Naive B cell (primary cell): ENCODE measurements at places on chromosomes 7 and 10. TPM values are rescaled to one million over a fixed set of nuclear protein-coding genes. Genes with fewer than 3 reads are reported as not detected.

- no peaks in the 10 kb centered on the region for H3K4me1 ChIP-seq
- H3K27me3 ChIP-seq, result peaks cover 8% of the 10 kb centered on the region
- no peaks in the 10 kb centered on the region for H3K36me3 ChIP-seq
- no peak overlapping the region for H3K27ac ChIP-seq
Observed at GRCh38 chr10:84783386-84783785, 455.0 kb downstream of the CCSER2 start.

DNA sequence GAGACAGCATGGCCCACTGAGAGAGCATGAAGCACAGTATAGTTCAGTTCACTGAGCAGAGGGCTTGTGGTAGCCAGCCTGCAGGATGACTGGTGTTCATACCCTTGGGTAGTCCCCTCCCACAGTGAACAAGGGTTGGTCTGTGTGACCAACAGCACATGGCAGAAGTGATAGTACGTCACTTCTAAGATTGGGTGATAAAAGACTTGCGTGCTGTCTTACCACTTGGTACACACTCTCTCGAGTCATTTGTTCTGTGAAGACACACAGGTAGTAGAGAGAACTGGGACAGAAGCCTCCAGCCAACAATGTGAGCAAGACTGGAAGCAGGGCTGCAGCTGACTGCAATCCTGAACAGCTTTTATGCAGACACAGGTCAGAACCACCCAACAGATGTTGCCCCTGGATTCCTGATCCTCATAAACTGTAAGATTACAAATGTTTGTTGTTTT lies 14.6 kb downstream of the EPC1 start:
- peak; percentile 50 for DNase-seq
- H3K4me3 ChIP-seq, result peak overlapping the region; percentile 38
- peaks cover 93% of the 10 kb centered on the region for H3K4me1 ChIP-seq

GRCh38 chr7:108086546-108086945 lies 43.6 kb downstream of the LAMB4 start:
- no peak overlapping the region for H3K27ac ChIP-seq
- DNase-seq, result no peak
- peaks cover 2% of the 10 kb centered on the region for H3K36me3 ChIP-seq
- H3K27me3 ChIP-seq, result peaks cover 10% of the 10 kb centered on the region
- no peak overlapping the region for H3K4me3 ChIP-seq
- H3K4me1 ChIP-seq, result no peaks in the 10 kb centered on the region

- no peak overlapping the region for H3K4me3 ChIP-seq
- no peaks in the 10 kb centered on the region for H3K27me3 ChIP-seq
- DNase-seq, result no peak
- H3K27ac ChIP-seq, result no peak overlapping the region
- no peaks in the 10 kb centered on the region for H3K36me3 ChIP-seq
Observed at GRCh38 chr7:81236560-81236959, 317.7 kb upstream of the SEMA3C start.

GRCh38 chr10:124898471-124898870 lies 43.5 kb upstream of the ZRANB1 start:
- peaks cover 13% of the 10 kb centered on the region for H3K27me3 ChIP-seq
- no peak overlapping the region for H3K4me3 ChIP-seq
- no peak overlapping the region for H3K27ac ChIP-seq
- no peaks in the 10 kb centered on the region for H3K36me3 ChIP-seq
- DNase-seq, result no peak

The NUTM2E gene
- not detected for polyA plus RNA-seq

The CAV2 gene
- not detected for polyA plus RNA-seq

DNA sequence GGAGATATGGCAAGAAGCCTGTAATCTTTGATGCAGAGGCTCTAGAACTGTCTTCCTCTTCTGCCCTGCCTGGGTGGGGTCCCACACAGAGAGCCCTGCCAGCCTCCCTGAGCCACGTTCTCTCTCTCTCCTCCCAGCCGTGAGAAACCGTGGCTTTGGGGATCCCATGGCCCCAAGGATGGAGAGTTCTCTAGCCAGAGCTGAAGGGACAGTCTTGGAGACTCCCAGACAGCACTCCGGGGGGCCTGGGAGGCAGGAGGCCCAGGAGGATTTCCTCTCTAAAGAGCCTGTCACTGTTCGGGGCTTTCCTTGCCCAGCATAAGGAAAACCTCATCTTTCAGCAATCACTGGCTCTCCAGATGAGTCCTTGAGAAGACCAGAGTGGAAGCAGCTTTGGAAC lies 227.1 kb downstream of the ARHGAP12 start:
- no peaks in the 10 kb centered on the region for H3K36me3 ChIP-seq
- peak overlapping the region; percentile 39 for H3K27ac ChIP-seq
- peak overlapping the region; percentile 59 for H3K4me3 ChIP-seq
- H3K4me1 ChIP-seq, result peaks cover 70% of the 10 kb centered on the region
- no peak for DNase-seq

GRCh38 chr7:117685795-117686194 lies 187.4 kb downstream of the CTTNBP2 start:
- no peak for DNase-seq
- no peak overlapping the region for H3K4me3 ChIP-seq
- no peaks in the 10 kb centered on the region for H3K27me3 ChIP-seq
- H3K36me3 ChIP-seq, result no peaks in the 10 kb centered on the region
- no peak overlapping the region for H3K27ac ChIP-seq
- no peaks in the 10 kb centered on the region for H3K4me1 ChIP-seq

- no peaks in the 10 kb centered on the region for H3K4me1 ChIP-seq
- no peak overlapping the region for H3K4me3 ChIP-seq
- H3K27me3 ChIP-seq, result no peaks in the 10 kb centered on the region
- no peak overlapping the region for H3K27ac ChIP-seq
- H3K36me3 ChIP-seq, result no peaks in the 10 kb centered on the region
Observed at GRCh38 chr10:106947643-106948042, 216.9 kb downstream of the SORCS1 start.

DNA sequence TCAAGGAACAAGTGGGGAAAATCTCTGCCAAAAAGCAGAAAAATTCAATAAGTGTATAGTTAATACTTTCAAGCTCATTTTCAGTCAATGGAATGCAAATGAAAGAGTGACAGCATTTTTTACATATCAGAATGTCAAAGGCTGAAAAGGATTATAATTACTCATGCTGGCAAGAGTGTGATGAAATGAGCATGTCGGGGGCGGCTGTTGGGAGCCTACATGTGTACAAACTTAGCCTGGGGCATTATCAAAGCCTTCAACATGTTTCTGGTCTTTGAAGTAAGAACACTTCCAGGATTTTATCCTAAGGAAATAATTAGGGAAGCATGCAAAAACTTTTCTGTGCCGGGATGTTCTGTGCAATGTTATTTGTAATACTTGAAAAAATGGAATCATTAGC lies 221.7 kb upstream of the LYZL1 start:
- H3K27me3 ChIP-seq, result peaks cover 3% of the 10 kb centered on the region
- no peaks in the 10 kb centered on the region for H3K4me1 ChIP-seq
- DNase-seq, result no peak
- H3K4me3 ChIP-seq, result no peak overlapping the region
- H3K27ac ChIP-seq, result no peak overlapping the region

- H3K36me3 ChIP-seq, result no peaks in the 10 kb centered on the region
- H3K27ac ChIP-seq, result no peak overlapping the region
- H3K4me1 ChIP-seq, result no peaks in the 10 kb centered on the region
- no peaks in the 10 kb centered on the region for H3K27me3 ChIP-seq
- DNase-seq, result no peak
Observed at GRCh38 chr10:34231441-34232180, 583.5 kb downstream of the PARD3 start.

DNA sequence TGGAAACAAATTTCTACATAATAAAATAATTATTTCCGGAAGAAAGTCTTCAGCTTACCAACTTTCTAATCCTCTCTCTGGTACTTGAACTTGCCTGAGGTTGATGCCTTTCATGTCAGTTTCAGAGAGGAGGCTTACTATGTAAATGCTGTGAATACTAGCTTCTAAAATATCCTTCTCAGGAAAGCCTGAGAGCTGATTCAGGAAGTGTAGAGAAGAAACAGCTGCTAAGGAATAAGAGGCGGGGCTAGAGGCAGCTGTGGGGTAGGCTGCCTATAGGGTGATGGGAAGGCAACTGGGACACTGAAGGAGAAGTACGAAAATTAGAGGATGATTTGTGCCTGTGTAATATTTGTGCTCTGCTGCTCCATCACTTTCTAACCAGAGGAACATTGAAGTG lies 69.3 kb downstream of the AVL9 start:
- no peak overlapping the region for H3K4me3 ChIP-seq
- DNase-seq, result no peak
- H3K4me1 ChIP-seq, result peaks cover 12% of the 10 kb centered on the region
- no peaks in the 10 kb centered on the region for H3K27me3 ChIP-seq
- H3K36me3 ChIP-seq, result peaks cover 10% of the 10 kb centered on the region

The PPP1R9A gene
- polyA plus RNA-seq, result 1.2 TPM

DNA sequence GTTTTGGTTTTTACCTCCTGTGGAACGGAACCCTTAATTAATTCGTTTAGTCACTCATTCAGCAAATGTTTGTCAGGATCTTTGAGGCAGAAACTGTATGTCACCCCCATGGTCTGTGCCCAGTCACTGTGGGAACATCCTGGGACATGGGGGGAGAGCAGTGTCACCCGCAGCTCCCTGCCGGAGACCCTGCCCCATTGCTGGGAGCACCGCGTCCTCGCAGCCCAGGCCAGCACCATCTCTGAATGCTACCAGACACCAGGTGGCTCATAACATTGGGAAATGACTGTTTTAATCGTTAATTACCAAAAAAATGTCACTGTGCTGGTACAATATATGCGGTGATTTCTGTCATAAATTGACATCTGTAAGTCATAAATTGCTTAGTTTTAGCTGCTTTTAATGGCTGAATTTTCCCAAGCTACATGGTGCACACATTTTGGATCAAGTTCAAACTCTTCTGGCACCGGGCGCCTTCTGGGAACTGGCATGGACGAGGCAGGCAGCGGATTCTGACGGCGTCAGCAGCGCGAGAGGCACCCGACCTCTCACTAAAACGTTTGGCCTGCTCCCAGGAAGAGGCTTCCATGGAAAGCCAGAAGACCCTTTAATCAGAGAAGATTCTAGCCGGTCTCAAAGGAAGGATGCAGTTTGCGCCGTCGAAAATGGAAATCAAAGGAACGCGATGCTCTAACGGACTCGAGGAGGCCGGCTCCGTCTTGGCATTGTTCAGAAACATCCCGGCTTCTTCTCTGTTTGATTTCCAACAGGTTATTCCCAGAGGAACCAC lies 184.2 kb downstream of the ADARB2 start:
- no peak overlapping the region for H3K4me3 ChIP-seq
- H3K27ac ChIP-seq, result peak overlapping the region; percentile 38
- H3K4me1 ChIP-seq, result peaks cover 12% of the 10 kb centered on the region
- no peak for DNase-seq
- H3K36me3 ChIP-seq, result peaks cover 7% of the 10 kb centered on the region
- H3K27me3 ChIP-seq, result peaks cover 21% of the 10 kb centered on the region

The PKD2L1 gene
- not detected for polyA plus RNA-seq

DNA sequence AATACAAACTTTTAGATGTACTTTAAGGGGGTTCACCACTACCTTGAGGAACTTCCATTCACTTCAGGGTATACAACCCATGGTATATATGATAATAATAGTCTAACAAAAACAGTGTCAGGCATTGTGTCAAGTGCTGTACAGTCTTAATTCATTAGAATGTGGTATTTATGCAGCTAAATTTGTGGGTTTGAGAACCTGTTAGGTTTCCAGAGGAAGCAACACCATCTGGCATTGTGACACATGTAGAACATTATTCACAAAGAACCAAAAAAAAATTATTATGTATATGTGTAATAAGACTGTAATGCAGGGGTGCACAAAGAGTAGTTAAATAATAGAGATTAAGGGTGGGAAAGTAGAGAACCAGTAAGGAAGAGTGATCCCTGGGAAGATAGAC lies 26.3 kb downstream of the TMEM60 start:
- peaks cover 11% of the 10 kb centered on the region for H3K4me1 ChIP-seq
- no peak overlapping the region for H3K4me3 ChIP-seq
- H3K27ac ChIP-seq, result peak overlapping the region; percentile 8
- DNase-seq, result no peak

The ADAM12 gene
- not detected for polyA plus RNA-seq

GRCh38 chr10:97153270-97153850 lies 32.4 kb downstream of the SLIT1 start:
- H3K4me3 ChIP-seq, result no peak overlapping the region
- H3K27ac ChIP-seq, result no peak overlapping the region
- DNase-seq, result no peak
- peaks cover 21% of the 10 kb centered on the region for H3K27me3 ChIP-seq
- no peaks in the 10 kb centered on the region for H3K36me3 ChIP-seq

The SPDYE6 gene
- polyA plus RNA-seq, result 0.20 TPM

The ZKSCAN1 gene
- 14.7 TPM for polyA plus RNA-seq

GRCh38 chr7:32594965-32595490 lies 99.7 kb downstream of the AVL9 start:
- DNase-seq, result no peak
- H3K4me3 ChIP-seq, result no peak overlapping the region
- H3K36me3 ChIP-seq, result peaks cover 15% of the 10 kb centered on the region
- H3K4me1 ChIP-seq, result peaks cover 4% of the 10 kb centered on the region

DNA sequence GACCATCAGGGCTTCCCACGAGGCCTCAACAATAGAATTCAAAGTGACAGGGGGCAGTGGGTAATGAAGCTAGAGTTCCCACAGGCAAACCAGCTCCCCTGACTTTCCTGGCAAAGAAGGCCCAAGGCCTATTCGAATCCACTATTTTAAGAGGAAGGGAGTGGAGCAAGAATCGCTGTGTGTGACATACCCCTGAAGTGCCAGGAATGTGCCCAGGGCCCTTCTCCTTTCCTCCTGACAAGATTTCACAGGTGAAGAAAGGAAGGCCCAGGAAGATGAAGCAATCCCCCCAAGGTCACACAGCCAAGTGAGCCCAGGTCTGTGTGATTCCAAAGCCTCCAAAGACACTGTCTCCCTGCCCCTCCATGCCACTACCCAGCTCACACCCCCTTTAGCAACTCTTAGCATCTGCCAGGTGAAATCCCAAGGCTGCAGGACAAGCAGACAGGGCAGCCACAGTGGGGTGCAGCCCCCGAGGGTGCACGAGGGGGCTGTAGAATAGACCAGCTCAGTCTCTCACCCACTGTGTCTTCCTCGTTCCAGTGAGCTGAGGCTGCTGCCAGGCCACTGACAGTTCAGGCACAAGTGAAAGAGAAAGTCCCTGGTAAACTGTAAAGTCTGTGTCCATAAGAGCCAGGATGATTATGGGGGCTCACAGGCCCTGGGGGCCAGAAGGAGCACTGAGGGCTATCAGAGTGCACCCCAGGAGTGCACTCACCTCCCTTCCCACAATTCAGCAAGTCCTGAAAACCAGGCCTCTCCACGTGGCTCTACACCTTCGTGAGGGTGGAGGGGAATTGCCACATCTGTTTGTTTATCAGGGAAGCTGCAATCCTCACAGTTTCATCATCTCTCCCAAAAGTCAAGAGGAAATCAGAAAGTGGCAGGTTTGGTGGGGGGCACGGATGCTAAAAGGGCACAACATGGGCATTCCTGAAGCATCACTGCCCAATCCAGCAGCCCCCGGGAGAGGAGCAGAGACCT lies 70.8 kb upstream of the ZMIZ1 start:
- H3K27me3 ChIP-seq, result peaks cover 71% of the 10 kb centered on the region
- H3K4me1 ChIP-seq, result peaks cover under 1% of the 10 kb centered on the region
- DNase-seq, result no peak
- no peak overlapping the region for H3K4me3 ChIP-seq
